ENCODE measurements at places on chromosomes 3 and 15. TPM values are rescaled to one million over a fixed set of nuclear protein-coding genes. Genes with fewer than 3 reads are reported as not detected.

DNA sequence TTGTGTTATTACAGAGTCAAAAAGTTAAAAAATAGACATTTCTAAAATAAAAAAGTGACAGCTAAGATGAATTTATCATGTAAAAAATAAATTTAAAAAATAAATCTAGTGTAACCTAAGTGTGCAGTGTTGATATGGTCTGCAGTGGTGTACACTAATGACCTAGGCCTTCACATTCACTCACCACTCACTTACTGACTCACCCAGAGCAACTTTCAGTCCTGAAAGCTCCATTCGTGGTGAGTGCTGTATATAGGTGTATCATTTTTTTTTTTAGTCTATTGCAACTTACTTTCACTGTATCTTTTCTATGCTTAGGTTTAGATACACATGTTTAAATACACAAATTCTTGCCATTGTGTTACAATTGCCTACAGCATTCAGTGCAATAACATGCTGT is 459.4 kb upstream of the ROBO1 start:
- no peaks in the 10 kb centered on the region for H3K4me1 ChIP-seq
- H3K27me3 ChIP-seq = no peaks in the 10 kb centered on the region
- no peak overlapping the region for H3K27ac ChIP-seq

BCHE gene
- 2.3 TPM for total RNA-seq

TMC3 gene
- not detected for total RNA-seq

DNA sequence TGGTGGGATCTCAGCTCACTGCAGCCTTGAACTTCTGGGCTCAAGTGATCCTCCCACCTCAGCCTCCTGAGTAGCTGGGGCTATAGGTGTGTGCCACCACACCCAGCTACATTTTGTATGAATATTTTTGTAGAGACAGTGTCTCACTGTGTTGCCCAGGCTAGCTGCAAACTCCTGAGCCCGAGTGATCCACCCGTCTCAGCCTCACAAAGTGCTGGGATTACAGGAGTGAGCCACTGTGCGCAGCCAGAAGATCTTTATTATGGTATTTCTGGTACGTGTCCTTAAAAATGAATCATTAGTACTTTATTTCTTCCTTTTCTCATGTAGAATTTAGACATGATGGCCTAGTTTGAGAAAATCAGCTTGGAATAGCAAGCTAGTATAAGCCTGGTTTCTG is 153.3 kb downstream of the BCHE start:
- H3K4me3 ChIP-seq = no peak overlapping the region
- H3K27ac ChIP-seq = no peak overlapping the region
- no peak for DNase-seq
- H3K4me1 ChIP-seq = no peaks in the 10 kb centered on the region

DNA sequence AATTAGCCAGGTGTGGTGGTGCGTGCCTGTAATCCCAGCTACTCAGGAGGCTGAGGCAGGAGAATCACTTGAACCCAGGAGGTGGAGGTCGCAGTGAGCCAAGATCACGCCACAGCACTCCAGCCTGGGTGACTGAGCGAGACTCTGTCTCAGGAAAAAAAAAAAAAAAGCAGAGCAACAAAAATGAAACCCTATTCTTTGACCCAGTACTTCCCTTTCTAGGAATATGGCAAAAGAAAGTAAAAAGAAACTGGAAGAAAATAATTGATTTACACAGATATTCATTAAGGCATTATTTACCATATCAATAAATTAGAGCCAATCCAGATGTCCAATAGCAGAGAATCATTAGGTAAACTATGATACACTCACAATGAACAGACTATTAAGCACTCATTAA is 67.0 kb downstream of the GSK3B start:
- H3K36me3 ChIP-seq = no peaks in the 10 kb centered on the region
- no peak overlapping the region for H3K4me3 ChIP-seq
- no peak for DNase-seq
